Stimulated activated CD8-positive, alpha-beta memory T cell treated with anti-CD3 and anti-CD28 coated beads, Interleukin-7, amount 100 ng/mL, for 48 hours (primary cell): ENCODE measurements at places on chromosomes 6 and 20.

DNA sequence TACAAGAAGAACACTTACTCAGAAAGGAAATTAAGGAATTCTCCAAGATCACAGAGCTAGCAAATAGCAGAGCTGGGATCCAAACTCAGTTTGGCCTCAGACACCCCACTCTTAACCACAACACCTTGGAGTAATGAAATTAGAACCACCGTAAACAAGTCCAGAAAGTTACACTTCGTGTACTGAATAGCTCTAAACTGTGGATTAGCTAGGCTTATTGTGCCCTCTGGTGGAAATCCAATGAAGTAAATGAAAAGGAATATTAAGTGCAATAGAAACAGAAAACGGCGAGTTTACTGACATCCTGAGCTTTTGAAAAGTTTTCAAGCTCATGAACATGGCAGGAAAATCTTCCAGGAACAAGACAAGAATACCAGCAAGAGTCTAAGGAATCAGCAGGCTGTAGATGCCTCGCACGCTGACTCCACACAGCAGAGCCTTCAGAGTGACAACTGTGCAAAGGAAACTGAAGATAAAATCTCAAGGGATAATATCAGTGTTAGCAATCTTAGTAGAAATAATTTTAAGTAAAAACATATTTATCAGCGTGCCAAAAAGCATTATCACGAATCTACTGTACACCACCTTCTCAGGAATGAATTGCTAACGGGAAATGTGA, 34.6 kb downstream of the FBXO5 start:
- DNase-seq: no peak

DNA sequence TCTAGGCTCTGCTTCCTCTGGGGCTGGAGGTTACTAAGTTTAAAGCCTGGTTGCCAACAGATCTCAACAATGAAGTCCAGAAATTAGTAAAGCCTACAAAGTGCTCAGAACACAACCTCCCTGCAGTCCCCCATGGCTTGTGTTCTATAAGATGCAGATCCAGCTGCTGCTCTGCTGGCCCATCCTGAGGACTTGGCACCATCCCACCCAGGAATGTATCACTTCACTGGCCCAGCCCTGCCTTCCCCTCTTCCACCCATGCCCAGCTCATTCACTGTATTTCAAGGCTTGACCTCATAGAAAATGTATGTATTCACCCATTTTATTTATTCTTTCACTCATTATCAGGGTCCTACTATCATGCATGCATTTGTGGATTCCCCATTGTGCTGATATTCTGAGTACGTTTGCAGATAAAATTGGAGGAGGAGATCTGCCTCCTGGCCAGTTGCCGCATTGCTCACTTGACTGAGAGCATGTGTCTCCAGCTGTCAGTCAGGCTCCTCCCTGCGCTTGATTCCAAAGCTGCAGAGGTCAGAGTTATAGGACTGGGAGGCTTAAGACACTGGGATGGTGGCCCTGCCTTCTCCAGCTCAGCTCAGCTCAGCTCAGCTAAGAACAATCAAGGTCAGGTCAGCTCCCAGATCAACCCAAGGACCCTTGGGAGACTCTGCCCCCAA, 104.8 kb downstream of the MAFB start:
- no peak for DNase-seq

GRCh38 chr6:106315765-106316374, 9.7 kb downstream of the ATG5 start:
- DNase-seq: no peak

DNA sequence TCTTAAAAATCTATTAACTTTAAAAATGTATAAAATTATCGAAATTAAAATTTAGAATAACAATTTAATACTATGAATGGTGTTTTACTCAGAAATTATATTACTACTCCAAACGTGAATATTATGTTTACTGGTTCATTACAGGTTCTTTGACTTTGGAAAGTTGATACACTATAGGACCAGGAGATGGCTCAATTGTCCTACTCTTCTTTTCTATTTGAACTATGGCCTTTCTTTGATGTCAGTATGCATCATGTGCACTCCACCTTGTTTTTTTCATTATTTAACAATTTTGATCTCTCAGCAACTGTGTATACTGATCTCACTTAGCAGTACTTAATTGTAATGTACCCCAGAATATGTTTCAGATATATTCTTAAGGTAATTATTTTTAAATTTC, 391.5 kb upstream of the MANEA start:
- no peak for DNase-seq

DNA sequence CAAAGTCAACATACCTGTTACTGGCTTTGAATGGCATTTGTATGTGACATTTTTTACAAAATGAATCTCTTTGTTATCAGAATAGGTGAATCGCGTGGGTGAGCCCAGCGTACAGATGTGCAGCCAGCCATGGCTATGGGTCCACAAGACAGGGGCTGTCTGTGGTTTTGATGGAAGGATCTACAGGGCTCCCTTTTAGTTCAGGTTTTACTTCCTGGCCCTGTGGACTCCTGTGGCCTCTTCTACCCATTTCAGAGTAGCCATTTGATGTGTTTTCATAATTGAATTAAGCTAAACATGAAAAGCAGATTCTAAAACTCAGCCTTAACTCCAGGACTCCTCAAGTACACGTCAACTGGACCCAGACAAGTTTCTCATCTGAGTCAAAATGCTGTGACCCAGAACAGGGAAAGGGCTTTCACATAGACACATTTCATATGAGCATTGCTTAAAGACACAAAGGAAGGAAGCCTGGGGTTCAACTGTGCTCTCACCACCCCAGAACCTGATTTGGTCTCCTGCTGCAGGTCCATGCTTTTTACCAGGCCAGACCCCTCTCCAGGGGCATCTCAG, 105.3 kb upstream of the NAA20 start:
- DNase-seq: no peak

DNA sequence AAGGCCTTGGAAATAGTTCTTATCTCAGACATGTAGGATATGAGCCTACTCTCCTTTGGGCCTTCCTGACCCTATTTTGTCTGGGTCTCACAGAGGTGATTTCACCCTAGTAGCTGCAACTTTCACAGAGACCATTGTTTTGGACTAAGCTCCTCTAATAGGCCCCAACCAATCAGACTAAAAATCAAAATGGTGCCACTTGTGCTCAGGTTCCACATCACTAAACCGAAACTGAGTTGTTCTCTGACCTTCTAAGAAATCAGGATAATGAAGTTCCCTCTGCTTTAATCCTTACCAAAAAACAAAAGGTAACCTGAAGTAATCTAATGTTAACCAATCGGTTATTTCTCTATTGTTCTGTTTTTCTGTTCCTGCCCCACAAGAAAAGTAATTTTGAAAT, 143.6 kb downstream of the CD24 start:
- no peak for DNase-seq

DNA sequence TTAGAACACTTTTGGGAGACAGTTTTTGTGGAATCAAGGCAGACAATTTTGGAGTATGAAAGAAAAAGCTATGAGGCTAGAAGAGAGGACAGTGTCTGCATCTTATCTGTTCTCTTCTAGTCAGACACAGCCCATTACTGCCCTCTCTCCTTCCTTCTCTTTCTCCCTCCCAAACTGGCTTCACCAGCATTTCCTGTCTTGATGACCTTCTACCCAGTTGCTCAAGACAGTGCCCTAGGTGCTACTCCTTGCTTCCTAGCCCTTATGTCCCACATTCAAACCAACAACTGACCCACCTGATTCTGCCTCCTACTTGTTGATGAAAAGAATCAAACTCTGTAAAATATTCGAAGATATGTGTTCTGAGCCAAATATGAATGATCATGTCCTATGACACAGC, 116.4 kb upstream of the RIPOR2 start:
- DNase-seq: no peak

DNA sequence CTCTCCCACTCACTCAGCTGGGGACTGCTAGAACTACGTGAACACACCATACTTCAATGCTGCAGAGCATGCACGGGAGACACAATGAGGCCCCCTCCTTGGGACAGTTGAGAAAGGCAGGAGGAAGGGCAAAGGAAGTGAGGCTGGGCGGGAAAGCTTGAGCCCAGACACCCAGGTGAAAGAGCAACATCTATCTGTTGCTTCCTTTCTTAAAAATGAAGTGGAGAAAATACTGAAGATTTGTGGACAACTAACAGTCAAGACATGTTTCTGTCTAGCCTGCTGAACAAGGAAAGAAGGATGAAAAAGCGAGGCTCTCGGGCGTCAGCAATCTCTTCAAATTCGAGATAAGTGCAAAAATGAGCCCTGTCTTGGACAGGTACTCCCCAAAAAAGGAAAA, 3.0 kb upstream of the NNAT start:
- no peak for DNase-seq

GRCh38 chr20:11686820-11687543, 230.7 kb upstream of the BTBD3 start:
- DNase-seq: no peak

- DNase-seq: no peak
Observed at GRCh38 chr6:90021711-90022110, 127.4 kb downstream of the GJA10 start.

GRCh38 chr6:151058021-151058733, 181.6 kb upstream of the AKAP12 start:
- no peak for DNase-seq

GRCh38 chr20:20815711-20816455, 103.4 kb upstream of the RALGAPA2 start:
- DNase-seq: no peak

- no peak for DNase-seq
Observed at GRCh38 chr6:160272707-160273106, 14.1 kb upstream of the SLC22A2 start.

DNA sequence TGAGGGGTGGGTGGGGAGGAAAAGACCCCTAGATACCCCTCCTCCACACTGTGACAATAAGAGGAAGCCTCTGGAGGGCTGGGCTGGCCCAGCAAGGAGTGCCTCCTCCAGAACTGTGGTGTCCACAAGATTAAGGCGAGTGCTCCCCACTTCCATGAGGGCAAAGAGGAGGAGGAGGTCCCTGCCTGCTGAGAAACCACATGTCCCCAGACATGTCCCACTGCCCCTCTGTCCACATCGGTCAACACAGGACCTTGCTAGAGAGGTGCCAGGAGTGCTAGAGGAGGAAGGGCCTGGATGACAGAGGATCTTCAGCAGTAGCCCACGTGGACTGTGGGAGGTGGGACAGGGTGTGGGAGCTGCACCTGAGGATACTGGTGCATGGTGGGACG, 3.1 kb downstream of the RAET1G start:
- no peak for DNase-seq

GRCh38 chr6:11542863-11543262, 5.3 kb downstream of the TMEM170B start:
- DNase-seq: no peak

DNA sequence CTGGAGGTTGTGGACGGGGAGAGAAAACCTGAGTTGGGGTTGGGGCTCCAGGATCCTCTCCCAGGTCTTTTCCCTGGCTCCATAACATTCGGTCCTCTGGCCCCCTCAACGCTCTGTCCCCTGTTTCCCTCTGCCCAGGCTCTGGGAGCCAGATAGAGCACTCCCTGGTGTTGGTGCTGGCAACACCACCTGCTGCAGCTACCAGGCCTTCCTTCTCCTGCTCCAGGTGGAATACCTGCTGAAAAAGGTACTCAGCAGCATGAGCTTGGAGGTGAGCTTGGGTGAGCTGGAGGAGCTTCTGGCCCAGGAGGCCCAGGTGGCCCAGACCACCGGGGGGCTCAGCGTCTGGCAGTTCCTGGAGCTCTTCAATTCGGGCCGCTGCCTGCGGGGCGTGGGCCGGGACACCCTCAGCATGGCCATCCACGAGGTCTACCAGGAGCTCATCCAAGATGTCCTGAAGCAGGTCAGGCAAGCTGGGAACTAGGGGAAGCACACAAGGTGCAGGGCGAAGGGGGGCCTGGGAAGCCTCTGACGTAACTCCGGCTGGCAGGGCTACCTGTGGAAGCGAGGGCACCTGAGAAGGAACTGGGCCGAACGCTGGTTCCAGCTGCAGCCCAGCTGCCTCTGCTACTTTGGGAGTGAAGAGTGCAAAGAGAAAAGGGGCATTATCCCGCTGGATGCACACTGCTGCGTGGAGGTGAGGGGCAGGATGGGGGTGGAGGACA, 14.6 kb downstream of the DEF6 start:
- no peak for DNase-seq

DNA sequence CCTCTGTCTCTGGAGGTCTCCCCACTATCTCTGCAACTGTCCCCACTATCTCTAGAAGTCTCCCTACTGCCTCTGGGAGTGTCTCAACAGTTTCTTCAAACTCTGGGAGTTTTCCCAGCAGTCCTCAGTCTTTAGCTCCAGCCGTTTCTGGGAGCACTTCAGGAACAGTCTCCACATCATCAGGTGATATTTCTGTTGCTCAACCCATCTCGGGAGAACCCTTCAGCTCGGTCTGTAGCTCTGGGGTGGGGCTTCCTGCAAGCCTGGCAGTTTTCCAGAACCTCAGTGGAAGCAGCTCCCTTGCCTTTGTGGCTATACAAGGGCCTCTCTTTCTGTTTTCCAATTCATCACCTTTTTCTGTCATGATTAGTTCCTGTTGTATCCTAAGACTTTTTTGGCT, 3.0 kb upstream of the SFTA2 start:
- DNase-seq: no peak

- no peak for DNase-seq
Observed at GRCh38 chr20:50256577-50256976, 65.9 kb downstream of the CEBPB start.

DNA sequence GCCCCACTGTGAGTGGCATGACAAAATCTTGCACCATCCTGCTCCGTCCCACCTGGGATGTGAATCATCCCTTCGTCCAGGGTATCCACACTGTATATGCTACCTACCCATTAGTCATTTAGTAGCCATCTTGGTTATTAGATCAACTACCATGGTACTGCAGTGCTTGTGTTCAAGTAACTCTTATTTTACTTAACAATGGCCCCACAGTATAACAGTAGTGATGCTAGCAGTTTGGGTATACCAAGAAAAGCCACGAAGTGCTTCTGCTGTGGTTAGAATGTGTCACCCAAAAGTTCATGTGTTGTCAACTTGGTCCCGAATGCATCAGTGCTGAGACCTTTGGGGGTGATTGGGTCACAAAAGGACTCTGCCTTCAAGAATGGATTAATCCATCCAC, 11.7 kb downstream of the OSER1 start:
- DNase-seq: no peak

- no peak for DNase-seq
Observed at GRCh38 chr6:134722200-134722870, 227.6 kb downstream of the ALDH8A1 start.

DNA sequence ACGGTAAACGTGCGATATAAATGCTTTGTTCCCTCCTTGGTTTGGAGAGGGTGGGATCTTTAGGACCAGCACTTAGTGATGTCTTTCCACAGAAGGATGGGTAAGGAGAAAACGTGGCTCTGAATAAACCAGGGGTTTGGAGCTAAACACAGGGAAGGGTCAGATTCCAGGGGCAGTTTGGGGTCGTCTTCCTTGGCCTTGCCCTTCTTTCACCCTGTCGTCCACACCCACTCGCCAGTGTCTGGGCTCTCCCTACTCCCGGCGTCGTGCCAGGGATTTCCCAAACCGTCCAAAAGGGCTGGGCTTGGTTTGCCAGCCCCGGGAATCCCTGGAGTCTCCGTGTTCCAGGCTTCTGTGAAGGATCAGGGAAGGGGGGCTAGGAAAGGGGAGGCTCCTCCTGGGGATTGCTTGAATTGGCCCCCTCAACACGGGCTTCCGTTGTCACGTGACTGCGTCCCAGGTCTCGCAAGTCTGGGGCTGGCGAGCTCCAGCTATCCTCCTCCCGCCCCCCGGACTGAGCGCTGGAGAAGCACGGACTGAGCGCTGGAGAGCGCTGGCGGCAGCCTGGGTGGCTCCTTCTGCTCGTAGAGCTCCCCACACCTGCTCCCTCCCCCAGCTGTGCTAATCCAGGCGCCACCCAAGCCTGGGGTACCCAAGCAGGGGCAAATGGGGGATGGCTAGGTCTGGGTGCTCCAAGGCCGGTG, 9.4 kb upstream of the ARMC12 start:
- DNase-seq: no peak

GRCh38 chr6:15264902-15265761, 19.3 kb downstream of the JARID2 start:
- no peak for DNase-seq

GRCh38 chr20:52749938-52750337, 222.2 kb upstream of the TSHZ2 start:
- no peak for DNase-seq
